ENCODE measurements at places on chromosomes 6 and 20. TPM values are rescaled to one million over a fixed set of nuclear protein-coding genes. Genes with fewer than 3 reads are reported as not detected.

The LRRN4 gene
- polyA plus RNA-seq: 0.02 TPM

The B3GALT4 gene
- polyA plus RNA-seq: 14.9 TPM

The CGAS gene
- polyA plus RNA-seq: 4.7 TPM

The HTR1E gene
- not detected for polyA plus RNA-seq

DNA sequence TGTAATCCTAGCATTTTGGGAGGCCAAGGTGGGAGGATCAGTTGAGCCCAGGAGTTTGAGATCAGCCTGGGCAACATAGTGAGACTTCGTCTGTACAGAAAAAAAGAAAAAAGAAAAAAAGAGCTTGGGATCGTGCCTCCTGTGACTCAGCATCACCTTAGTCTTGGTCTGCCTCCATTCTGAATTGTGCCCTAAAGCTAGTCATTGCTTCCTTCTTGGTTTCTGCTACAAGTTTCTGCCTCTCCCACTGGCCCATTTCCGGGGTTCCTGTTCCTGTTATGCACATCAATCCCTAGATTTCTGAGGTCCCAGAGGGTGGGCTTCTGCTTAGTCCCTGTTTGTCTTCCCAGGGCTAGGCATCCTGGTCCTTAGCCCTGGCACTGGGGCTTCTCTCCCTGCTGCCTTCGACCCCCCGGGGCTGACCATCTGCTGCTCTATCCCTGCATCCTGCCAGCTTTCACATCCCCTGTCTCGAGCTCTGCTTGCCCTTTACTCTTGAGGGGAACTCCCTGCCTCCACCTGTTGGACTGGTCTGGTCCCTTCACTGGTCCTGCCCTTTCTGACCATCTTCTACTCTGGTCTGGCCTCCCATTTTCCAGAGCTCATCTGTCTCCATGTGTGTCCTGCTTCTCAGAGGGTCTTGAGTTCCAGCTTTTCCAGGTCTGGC is 77.5 kb upstream of the ESR1 start:
- no peak overlapping the region for H3K27ac ChIP-seq
- H3K4me3 ChIP-seq: no peak overlapping the region
- no peaks in the 10 kb centered on the region for H3K27me3 ChIP-seq
- DNase-seq: no peak
- no peaks in the 10 kb centered on the region for H3K36me3 ChIP-seq
